ENCODE measurements at places on chromosomes 16 and 17.

- DNase-seq, result no peak
Measured at GRCh38 chr17:2380950-2381649, 19.8 kb downstream of the MNT start.

DNA sequence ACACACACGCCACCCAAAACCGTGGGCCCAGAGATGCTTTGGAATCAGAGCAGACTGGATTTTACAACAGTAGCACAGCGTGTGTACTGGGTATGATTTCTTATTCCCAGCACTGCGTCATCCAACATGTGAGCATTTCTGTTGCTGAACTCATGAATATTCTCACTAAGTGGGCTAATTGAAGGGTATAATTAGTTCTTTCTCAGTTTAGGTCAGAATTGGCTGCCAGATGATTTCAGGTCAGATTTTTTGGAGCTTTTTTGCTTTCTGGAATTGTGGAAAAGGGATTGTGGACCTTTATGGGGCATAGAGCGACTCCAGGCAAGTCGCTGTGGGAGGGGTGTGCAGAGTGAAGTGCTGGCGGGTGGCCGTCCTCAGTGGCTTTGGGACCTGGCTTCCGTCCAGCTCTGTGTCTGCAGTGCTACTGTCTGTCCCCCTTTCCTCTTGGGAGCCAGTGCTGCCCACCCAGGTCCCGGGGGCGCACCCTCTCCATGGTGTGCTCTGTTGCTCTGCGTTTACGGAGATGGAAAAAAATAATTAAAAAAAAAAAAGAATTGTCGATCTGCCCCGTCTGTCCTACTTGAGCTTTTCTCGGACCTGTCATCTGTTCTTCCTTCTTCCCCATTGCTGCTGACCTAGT, 25.0 kb downstream of the FOXK2 start:
- DNase-seq, result peak; percentile 73

DNA sequence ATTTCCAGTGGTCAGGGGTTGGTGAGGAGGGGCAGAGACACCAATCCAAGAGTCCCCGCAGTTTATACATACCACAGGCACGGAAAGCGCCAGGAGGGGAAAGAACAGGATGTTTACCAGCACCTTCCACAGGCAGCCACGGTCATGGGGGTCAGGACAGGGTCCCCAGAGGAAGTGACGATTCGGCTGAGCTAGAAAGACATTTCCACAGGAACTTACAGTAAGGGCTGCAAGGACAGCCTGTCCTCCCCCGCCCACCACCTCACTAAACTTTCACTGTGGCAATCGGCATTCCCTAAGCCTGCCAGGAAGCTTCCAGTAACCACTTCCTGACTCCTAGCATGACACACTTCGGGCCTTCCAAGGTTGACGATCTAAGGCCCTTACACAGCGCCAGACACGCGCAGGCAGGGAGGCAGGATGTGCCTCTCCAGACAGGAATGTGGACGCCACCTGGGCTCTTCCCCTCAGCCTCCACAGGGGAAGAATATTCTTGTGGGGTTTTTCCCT, 1.2 kb upstream of the MT2A start:
- DNase-seq, result peak; percentile 67

- DNase-seq, result no peak
Measured at GRCh38 chr17:32528825-32529224, 42.0 kb downstream of the CDK5R1 start.

- DNase-seq, result peak; percentile 62
Measured at GRCh38 chr17:49926886-49927285, 42.1 kb upstream of the DLX4 start.

GRCh38 chr16:1743376-1744337, 27.7 kb downstream of the NME3 start:
- DNase-seq, result no peak

DNA sequence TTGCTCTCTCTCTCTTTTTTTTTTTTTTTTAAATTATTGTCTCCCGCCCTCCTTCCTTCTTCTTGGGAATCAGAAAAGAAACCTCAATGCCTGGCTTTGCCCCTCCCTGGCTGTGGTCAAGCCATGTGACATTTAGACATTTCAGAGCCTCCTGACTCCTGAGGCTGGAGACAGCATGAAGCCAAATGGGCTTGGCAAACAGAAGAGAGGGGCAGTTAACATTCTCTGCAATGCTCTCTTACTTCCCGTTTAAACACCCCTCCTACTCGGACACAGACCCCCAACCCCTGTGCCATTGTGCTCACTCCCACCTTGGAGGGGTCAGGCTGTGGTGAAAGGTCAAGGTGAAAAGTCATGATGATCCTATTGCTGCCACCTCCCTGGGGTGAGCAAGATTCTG, 14.7 kb upstream of the MEOX1 start:
- DNase-seq, result no peak

DNA sequence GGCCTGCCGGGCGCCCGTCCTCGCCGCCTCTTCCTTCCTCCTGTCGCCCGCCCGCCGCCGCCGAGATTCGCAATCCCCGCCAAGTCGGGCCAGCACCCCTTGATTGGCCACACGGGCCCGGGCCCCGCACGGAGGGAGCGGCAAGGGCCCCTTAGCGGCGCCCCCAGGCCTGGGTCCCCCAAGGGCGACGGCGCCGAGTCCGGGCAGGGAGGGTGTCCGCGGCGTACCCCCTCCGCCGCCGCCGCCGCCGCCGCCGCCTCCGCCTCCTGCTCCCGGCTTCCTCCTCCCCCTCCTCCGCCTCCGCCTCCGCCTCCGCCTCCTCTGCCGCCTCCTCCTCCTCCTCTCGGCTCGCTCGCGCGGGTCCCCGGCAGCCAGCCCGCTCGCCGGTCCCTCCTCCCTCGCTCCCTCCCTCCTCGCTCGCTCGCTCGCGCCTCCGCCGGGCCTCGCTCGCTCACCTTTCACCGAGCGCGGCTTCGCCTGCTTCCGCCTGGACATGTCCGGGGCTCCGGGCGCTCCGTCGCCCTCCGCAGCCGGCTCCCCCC, 561 bp downstream of the ZNF423 start:
- DNase-seq, result peak; percentile 91

GRCh38 chr16:78177987-78178386, 78.5 kb downstream of the WWOX start:
- DNase-seq, result no peak

GRCh38 chr17:47701608-47702007, 7.6 kb downstream of the TBKBP1 start:
- no peak for DNase-seq

DNA sequence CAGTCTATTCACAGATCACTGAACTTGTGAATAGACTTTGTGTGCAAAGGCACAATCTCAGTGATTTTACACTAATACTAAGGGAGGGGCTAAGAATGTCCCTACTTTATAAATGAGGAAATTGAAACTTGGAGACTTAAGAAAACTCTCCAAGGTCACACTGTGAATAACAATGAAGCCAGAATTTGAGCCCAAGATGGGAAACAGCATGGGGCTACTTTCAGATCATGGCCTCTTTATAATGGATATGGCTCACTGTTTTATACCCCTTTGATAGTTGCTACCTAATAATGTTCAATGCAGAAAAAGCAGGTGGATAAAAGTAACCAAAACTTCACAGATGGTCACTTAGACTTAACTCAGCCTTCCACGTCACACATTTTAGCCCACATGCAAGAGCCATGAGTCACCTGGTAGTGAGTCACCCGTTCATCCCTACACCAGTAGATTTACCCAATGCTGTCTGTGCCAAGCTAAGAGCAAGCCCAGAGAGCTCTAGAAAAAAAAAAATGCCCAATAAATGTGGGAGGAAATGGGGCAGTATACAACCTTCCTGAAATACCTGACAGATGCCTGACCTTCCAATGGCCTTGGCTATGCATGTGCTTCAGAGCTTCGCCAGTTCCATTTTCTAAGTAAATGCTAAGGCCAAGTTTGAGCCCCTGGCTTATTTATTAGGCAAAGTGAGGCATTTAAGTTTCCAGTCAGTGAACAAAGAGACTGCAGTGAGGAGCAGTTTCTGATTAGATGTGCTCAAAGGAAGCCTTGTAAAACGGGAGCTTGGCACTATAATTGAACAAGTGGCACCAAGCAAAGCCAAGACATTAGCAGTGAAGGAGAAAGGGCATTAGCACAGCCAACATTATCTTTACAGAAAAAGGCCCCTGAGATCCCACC, 219.7 kb downstream of the TMEM114 start:
- no peak for DNase-seq

- DNase-seq, result peak; percentile 59
Measured at GRCh38 chr16:70594569-70594968, 51.8 kb upstream of the IL34 start.

- peak; percentile 73 for DNase-seq
Measured at GRCh38 chr17:43907425-43907981, at the start of gene MPP2. Gene MPP2, minus strand, starts transcription at chr17:43907536. Its CDS starts 3,076 bp downstream, at chr17:43904460.

DNA sequence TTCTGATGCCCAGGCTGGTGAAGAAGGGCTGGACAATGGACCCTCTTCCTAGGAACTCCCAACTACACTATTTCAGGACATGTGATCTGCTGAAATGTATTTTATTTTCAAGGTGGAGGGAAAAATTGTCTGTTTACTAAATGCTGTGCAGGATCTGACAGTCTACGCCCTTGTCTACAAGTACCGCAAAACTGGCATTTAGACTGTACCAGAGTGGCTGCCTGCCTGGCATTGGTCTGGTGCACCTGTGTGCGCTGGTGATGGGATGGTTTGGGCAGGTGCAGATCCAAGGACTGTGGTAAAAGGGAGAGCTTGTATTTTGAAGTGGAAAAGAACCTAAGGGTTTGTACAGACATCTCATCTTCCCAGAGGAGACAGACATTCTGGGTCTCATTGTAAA, 79.7 kb downstream of the AIPL1 start:
- DNase-seq, result no peak

- DNase-seq, result peak; percentile 38
Measured at GRCh38 chr16:69839798-69840409, 77.8 kb downstream of the WWP2 start.

- DNase-seq, result no peak
Measured at GRCh38 chr16:46974352-46974751, 878 bp upstream of the DNAJA2 start.

GRCh38 chr17:74957935-74958740, 14.4 kb downstream of the HID1 start:
- DNase-seq, result peak; percentile 75

DNA sequence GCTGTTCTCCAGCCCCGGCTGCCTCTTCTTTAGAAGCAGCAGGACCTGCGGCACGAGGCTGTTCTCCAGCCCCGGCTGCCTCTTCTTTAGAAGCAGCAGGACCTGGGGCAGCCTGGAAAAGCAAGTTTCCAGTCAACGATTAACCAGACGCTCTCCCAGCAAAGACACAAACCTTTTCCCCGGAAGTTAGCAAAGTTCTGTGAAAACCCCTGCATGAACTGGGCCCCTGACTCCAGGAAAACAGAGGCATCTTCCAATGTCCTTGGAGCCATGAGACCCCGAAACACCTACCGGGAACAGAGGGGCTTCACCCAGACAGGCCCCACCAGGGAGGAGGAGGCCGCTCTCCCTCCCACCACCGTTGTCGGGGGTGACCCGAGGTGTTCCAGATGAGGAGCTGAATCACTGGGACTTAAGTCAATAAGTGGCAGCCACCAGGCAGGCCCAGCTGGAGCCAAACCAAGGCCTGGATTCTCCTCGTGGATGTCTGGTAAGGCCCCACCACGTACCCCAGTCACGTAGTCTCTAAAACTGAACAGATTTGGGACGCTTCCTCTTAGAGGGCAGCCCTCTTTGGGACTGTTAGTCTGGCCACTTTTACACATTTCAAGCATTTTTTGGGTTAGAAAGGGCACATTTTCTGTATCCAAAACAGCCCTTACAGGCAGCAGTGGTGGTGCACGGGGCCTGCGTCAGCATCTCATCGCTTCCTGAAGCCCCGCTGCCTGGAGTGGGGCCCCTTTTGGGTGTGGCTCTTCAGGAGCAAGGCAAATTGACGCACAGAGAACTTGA, at the start of gene RPH3AL:
Gene RPH3AL (minus strand): TSS at position 387 of the 792 bp plus-strand sequence. CDS start 25,264 bp downstream, outside the sequence.
- peak; percentile 68 for DNase-seq

- no peak for DNase-seq
Measured at GRCh38 chr17:29677824-29678223, 55.1 kb upstream of the CORO6 start.

GRCh38 chr16:84080378-84080777, 36.4 kb downstream of the MBTPS1 start:
- DNase-seq, result peak; percentile 54

GRCh38 chr16:29910819-29911675, 10.8 kb downstream of the ASPHD1 start:
- DNase-seq, result no peak

- no peak for DNase-seq
Measured at GRCh38 chr16:19366391-19366790, 51.3 kb upstream of the TMC5 start.

DNA sequence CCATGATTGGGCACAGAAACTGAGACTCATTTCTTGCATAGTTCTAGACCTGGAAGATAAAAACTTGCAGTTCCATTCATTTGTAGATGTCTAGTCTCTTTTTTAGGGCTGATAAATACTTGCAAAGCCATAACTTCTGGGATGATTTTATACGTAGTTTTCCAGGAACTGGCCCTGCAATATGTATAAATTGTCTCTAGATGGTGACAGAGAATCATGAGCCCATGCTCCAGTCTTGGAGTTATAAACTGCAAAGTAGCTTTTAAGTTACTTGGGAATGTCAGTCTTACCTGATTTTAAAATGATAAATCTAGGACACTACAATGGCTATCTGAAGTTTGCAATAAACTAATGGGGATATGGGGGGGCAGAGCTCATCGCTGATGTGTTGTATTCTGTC, 3.0 kb upstream of the ADAMTS18 start:
- no peak for DNase-seq

DNA sequence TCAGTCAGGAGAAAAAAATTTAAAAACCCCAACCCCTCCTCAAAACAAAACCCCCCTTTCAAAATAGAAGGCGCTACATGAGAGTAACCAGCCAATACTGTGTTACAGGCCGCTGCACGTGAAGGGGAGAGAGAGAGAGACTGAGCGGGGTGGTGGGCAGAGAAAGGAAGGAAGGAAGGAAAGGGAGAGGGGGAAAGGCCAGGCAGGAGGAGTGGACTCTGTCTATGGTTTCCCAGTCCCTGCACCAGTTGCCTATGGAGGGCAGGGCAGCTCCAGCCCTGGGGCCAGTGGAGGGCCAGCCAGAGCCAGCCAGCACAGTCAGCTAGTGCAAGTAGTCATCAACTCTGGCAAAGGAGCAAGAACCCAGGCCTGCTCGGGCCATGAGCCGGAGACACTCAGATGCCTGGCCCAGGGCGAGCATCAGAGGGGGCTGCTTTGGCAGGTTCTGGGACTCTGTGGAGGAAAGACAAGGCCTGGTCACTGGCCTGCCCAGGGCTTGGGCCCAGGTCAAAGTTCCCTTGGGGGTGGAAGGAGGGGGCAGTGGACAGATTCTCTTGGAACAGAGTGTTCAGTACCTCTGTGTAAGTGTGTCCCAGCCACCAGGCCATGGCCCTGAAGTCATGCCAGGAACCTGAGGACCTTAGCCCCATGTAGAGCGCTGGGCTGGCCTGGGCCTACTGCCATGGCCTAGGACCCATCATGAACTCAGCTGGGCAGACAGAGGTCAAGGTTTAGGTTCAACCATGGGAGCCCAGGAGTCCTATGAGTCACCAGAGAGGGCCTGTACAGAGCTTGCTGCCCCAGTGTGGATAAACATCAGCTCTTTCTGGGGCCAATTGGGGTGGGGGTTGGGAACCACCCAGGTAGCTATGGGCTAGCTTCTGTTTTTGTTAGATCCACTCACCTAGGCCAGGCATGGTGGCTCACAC, 7.3 kb upstream of the GFOD2 start:
- DNase-seq, result no peak

- DNase-seq, result no peak
Measured at GRCh38 chr16:25092441-25092840, 19.1 kb upstream of the LCMT1 start.

Data from heart left ventricle (tissue), 16 donors.